ENCODE measurements at places on chromosomes 1 and 21.

- DNase-seq: no peak
Measured at GRCh38 chr21:44874240-44874496, 678 bp upstream of the PTTG1IP start.

DNA sequence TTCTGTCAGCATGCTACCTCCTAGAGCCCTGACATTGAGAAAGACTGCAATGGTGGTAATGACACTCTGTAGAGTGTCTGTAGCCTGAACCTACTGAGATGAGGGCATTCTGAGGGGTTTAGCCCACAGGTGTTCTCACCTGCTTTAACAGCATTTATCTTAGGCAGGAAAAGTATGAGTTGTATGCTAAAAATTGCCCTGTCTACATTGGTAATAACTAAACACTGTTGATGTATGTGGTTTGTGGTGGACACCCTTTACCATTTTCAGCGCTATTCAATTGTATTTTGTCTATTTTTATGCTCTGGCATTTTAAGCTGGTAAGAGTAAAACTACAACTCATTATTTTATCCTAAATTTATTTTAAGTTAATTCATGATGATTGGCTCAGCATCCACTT is 10.0 kb downstream of the PYHIN1 start:
- DNase-seq: no peak

DNA sequence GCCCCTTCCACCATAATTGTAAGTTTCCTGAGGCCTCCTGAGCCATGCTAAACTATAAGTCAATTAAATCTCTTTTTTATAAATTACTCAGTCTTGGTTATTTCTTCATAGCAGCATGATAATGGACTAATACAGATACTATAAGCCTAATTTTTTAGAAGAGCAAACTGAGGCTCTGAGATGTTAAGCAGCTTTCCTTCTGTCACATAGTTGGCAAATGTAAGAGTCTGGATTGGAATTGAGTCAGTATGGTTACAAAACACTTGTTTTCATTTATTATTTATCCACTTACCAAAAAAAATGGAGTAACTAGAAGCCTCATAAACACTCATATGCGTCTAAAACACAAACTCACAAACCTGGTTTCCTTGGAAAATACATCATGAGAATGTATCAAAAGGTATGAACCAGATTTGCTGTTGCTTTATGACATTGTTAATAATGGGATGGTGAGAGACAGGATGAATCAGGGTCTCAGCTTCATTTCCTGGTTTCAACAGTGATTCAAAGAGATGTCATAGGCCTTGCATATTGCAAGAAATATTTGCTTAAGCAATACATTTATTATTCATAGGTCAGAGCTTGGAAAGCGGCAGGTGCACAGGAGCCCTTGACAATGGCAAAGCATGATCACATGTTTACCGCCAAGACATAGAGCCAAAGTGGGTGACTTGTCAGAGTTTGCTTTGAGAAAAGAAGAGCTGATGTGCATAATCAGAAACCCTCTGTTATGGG is 221.5 kb downstream of the GRIK1 start:
- peak; percentile 47 for DNase-seq

GRCh38 chr1:67540733-67541125 is 110.5 kb upstream of the SERBP1 start:
- DNase-seq: no peak

- no peak for DNase-seq
Measured at GRCh38 chr21:18252256-18252655, 7.6 kb downstream of the CHODL start.

DNA sequence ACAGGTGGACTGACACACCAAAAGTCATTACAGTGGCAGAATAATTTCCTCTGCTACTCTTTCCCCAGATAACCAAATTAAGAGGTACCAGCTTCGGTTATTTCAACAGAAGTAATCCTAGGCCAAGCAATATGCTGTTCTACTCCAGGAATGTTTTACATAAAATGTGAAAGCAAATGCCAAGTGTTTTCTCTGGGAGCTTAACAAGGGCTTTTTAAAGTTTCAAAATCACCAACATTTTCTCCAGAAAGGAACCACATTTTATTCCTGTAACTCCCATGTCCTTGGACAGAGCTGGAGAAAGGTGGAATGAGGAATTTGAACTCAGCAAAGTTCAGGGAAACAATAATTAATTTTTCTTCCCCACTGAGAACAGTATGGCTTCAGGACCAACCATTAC is 27.2 kb downstream of the CNN3 start:
- DNase-seq: no peak

- peak; percentile 14 for DNase-seq
Measured at GRCh38 chr1:11207898-11208611, 18.9 kb downstream of the ANGPTL7 start.

DNA sequence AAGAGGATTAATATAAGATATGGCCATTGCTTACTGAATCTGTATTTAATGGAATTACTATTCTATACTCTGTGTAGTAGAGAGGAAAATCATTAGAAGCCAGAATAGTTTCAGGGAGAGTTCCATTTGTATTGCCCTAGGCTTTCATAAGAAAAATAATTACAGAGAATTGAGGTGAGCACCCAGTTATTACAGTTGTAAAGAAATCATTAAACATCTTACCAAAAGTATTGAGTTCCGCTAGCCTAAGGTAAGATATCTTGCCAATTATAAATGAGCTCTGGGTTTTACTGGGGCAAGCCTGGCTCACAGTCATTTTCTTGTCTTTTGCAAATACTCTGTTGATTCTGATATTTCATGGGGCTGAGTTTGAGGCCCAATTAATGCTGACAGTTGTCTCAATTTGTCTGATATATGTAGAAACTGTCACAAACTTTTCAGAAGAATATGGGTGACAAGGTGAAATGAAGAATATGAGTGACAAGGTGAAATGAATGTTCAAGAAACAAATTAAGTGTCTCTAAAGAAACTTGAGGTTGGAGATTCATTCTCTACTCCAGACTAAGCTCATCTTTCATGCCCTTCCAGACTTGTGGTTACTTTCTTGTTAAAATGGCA is 127.8 kb downstream of the PTGER3 start:
- DNase-seq: no peak

- DNase-seq: no peak
Measured at GRCh38 chr1:18348354-18348753, 132.4 kb upstream of the KLHDC7A start.

GRCh38 chr1:107003972-107004371 is 52.5 kb upstream of the PRMT6 start:
- DNase-seq: no peak

- DNase-seq: no peak
Measured at GRCh38 chr1:26016258-26016952, 5.2 kb upstream of the EXTL1 start.

DNA sequence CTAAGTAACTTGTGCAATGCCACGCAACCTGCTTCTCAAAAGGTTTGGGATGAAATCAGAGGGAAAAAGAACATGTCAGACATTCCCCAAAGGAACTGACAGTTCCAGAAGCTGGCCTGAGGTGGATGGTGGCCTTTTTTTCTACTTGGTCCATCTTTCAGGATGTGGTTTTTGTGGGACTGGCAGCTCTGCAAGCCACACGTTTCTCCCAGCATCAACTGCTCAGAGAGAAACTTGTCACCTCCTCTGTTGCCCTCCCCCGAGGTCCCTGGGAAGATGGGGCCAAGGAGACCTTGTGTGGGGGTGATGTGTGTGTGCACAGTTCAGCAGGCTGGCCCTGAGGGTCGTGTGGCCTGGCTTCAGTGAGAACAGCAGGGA is 2.5 kb upstream of the DHRS3 start:
- no peak for DNase-seq

DNA sequence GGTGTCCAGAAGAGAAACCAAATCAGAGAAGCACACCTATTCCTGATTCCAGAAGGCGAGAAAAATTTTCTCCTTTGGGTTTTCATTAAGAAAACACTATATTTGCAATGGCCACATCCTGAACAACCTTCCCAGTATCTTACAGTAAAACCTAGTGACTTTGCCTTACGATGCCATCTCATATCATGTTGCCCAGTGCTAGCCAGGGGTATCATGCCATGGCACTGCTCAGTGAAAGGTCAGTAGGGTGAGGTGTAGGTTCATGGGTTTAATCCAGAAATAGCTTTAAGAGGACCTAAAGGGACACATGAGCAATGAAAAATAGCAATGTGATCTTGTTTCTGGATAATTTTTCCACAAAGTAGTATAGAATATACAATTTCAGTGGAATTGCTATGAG is 7.2 kb downstream of the TLCD4 start:
- DNase-seq: no peak

DNA sequence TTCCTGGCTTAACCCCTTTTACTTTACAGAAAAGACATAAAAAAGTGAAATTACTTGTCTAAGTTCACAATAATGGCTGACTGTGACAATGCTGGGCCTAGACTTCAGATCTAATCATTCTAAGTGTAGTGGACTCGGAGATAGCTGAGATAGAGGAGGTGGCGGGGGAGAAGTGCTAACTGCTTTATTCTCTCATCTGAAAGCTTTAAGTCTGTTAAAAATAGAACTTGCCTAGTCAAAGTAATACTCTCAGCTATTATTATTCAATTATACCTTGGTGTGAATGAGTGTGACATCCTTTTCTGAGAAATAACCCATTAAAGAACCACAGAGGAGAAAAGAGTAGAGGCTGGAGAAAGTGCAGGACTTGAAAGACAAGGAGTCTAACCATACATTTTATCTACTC is 96.1 kb upstream of the OLIG2 start:
- DNase-seq: no peak

DNA sequence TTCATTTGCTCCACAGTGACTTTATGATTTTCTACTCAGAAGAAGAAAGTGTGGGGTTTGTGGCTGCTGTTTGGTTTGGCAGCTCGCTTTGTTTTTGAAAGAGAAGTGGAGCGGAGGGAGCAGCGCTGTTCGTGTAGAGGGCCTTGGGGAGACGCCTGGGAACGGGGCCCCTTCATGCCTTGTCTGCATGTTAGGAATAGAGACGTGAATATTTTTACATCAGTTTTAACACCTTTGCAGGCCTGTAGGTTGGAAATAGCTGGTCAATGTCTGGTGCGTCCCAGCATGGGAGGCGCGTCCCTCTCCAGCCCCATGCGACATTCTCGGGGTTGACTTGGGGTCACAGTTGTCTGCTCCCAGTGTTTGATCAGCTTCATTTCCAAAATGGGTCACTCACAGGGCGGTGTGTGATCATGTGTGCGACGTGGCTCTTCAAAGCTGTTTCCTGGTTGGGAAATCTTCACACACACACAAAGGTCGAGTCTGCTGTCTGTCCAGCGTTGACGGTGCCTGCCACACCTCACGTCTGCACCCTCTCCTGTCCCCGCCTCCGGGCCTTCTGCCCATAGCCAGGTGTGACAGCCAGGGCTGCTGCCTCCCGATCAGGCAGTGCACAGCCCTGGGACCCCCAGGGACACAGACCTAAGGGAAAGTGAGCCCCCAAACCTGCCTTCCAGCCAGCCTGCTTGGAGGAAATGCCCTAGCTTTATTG is 149.2 kb downstream of the PSMG1 start:
- DNase-seq: no peak

DNA sequence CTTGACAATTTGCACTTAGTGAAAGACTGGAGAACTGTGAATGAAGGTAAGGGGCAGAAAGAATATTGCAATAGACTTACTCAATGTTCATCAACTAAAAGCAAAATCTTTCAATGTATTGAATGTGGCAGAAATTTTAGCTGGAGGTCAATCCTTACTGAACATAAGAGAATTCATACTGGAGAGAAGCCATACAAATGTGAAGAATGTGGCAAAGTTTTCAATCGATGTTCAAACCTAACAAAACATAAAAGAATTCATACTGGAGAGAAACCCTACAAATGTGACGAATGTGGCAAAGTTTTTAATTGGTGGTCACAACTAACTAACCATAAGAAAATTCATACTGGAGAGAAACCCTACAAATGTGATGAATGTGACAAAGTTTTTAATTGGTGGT is 80.7 kb downstream of the JMJD4 start:
- peak; percentile 3 for DNase-seq

DNA sequence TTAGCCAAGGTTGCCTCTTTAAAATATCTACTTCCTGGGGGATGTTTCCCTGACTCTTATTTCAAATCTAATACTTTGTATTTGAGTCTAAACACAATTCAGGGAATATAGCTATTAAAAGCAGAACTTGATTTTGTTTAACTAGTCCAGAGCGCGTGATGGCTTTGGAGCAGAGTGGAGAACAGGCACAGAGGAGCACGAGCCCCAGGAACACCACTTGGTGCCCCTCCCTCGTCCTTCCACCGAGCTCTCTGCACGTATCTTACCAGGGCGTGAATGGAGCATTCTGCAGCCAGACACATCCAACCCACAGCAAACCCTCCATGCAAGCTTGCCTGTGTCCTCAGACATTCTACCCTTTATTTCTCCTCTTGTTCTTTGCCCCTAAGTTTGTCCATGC is 14.1 kb downstream of the KIF26B start:
- DNase-seq: no peak

GRCh38 chr1:31878058-31878457 is 60.1 kb downstream of the PTP4A2 start:
- DNase-seq: peak; percentile 20

DNA sequence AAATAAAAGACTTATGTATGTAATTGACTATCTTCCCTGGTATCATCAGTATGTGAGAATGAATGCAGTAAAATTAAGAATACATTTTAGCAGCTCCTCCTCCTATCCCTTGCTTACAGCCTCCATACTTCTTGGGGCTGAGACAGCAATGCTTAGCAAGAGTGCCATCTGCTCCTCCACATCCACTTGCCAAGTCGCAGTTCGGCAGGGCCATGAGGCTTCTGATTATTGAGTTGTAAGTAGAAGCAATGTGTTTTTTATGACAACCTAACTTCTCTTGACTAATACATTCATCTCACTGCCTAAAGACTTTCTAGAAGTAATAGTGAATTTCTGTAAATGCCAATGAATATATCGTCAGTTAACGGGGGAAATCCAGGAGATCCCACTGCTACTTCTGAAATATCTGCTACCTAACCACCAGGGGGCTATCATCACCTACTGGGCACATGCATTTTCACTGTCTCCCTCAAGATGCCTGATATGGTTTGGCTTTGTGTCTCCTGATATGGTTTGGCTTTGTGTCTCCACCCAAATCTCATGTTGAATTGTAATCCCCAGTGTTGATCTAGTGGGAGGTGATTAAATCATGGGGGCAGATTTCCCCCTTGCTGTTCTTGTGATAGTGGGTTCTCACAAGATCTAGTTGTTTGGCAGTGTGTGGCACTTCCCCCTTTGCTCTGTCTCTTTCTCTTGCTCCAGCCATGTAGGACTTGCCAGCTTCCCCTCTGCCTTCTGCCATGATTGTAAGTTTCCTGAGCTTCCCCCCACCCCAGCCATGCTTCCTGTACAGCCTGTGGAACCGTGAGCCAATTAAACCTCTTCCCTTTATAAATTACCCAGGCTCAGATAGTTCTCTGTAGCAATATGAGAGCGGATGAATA is 59.6 kb downstream of the EXTL2 start:
- DNase-seq: peak; percentile 28

DNA sequence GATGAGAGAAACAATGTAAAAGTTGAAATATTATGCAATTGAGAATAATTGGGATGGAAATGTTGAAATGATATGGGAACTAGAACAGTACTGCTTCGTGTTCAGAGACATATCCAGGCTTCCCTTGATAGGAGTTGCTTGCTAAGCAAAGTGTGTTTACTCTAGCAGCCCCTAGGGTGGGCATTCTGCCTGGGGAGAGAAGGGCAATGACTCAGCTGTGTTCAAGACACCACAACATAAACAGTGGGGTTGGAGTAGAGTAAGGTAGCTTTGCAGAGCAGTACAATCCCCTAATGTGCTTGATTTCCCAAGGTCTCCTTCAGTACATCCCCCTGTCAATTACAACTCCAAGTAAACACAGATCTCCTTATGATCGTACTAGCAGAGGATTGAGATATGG is 4.8 kb upstream of the PCNX2 start:
- DNase-seq: no peak

GRCh38 chr1:50183378-50184133 is 74.8 kb downstream of the ELAVL4 start:
- no peak for DNase-seq

GRCh38 chr1:74403606-74404005 is 108.8 kb downstream of the LRRC53 start:
- DNase-seq: no peak

Measured in fibroblast of pulmonary artery (primary cell).